ENCODE measurements at places on chromosomes 1 and 21.
A peak's percentile ranks its signal among the peaks of the same experiment; 100 is the strongest.

- no peak for DNase-seq
Observed at GRCh38 chr1:240304466-240304865, 212.8 kb downstream of the FMN2 start.

DNA sequence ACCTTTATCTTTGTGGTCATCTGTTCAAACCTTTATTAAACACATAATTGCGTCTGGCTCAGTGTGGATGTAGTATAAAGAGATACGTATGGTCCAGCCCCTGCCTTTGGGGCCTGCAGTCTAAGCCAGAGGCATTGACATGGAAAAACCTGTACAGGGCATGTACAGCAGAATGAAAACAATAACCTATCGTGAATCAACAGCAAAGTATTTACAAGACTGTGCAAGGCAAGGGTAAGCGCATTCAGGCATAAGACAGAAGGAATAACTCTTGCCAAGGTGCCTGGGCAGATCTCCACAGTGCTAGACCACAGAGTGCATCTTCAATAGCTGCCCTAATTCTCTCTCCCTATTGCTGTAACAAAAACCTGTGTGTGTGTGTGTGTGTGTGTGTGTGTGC lies 35.5 kb downstream of the KIRREL1 start:
- DNase-seq: peak; percentile 67

GRCh38 chr1:168287237-168287664 lies 6.6 kb downstream of the TBX19 start:
- DNase-seq: peak; percentile 80

DNA sequence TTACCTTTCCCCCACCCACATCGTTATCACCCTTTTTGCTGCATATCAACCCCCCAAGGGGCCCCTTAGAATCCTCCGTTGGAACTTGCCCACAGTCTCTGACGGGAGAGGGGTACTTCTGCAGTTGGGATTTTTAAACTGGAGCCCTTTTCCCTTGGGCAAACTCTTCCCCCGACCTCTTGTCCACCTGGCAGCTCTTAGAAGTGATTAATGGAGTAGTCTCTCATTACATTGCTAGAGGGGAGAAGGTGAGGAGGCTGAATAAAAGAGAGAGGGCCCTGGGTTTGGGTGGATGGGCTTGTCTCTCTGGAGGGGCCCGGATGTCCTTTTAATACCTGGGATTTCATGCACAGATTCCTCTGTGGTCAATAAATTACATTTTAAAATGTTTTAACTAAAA lies 27.2 kb upstream of the TSPAN2 start:
- DNase-seq: no peak

- no peak for DNase-seq
Observed at GRCh38 chr1:63718541-63718970, 55.3 kb upstream of the ROR1 start.

DNA sequence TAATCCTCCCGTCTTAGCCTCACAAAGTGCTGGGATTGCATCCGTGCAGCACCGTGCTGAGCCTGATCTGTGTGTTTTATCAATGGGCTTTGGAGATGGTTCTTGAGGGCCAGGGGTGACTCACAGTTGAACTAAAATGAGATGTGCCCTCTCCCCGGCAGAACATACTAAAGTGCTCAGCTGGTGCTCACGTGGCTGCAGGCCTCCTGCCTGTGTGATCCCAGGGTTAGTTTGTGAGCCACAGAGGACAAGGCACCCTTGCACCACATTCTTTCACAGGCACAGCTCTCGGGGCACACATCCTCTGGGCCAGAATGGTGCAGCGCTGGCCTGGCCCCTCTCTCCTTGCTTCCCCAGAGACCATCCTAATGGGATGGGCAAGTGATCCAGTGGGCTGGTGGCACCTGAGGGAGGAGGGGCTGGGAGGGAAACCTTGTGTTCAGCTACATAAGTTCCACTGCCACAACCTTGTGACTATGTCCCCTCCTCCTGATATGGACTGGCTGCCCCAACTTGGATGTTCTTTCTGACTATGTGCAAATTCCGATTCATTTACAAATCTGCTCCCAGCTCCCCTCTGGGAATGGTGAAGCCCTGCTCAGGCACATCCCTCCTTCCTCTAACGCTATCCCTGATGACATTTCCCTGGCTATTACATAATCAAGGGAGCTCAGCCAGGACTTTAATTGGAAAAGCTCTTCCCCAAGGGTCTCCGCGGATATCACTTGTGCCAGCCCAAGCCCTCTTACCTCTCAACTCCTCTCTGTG lies 197.0 kb upstream of the EDN2 start:
- no peak for DNase-seq
